Stimulated activated CD8-positive, alpha-beta memory T cell treated with anti-CD3 and anti-CD28 coated beads, Interleukin-2, amount 100 ng/mL, for 1 hour (primary cell): ENCODE measurements at places on chromosomes 6 and 20.

- no peak for DNase-seq
Measured at GRCh38 chr6:54248319-54248718, 59.9 kb upstream of the TINAG start.

GRCh38 chr6:151025076-151025475 is 159.6 kb downstream of the MTHFD1L start:
- no peak for DNase-seq

DNA sequence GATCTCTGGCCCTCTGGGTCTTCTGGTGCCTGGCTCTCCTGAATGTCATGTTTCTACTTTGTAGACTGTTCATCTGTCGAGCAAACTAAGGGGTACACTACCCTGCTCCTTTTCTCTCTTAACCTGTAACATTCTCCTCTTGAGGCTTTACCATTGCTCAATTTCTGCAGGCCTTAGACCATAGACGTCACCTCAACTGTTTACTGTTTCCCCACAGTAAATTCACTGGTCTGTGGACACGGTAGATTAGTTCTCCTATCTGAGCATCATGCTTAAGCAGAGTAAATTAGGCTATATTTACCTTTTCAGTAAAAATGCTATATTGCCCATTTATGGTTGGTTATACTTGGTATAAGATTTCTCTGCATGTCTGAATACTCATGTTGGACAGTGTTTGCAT is 40.5 kb downstream of the MCM8 start:
- DNase-seq = no peak

GRCh38 chr6:137361701-137362100 is 132.5 kb downstream of the OLIG3 start:
- no peak for DNase-seq

- DNase-seq = no peak
Measured at GRCh38 chr6:100433726-100434435, 30.8 kb downstream of the SIM1 start.
